ENCODE measurements at places on chromosomes 4 and X.

DNA sequence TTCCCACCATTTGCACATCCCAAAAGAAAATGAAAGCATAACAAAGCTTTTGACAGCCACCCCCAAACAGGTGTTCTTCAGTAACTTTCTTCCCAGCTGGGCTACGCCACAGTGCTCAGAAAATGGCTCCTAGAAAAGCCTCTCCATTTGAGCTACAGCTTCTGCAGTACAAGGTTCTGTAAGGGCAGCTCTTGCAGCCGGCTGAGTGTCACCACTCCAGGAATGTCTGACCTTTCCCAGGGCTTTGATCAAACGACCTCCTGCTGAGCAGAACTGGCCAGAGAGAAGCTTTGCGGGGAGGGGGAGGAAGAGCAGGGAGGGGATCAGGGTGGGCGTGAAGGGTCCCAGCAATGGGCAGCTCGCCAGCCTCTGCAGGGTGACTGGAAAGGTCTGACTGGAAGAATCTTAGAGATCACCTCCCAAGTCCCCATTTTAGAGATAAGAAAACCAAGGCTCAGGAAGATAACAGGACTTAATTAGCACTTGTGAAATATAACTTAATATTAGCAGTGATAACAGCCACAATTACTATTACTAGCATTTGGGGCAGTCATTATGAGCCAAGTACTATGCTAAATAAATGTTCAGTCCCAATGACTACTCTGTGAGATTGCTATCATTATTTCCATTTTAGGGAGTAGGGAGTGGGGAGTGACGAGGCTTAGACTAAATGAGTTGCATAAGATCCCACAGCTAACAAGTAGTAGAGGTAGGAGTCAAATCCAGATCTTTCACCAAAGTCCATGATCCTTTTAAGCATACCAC lies 51.1 kb downstream of the LEF1 start:
- no peak for DNase-seq

DNA sequence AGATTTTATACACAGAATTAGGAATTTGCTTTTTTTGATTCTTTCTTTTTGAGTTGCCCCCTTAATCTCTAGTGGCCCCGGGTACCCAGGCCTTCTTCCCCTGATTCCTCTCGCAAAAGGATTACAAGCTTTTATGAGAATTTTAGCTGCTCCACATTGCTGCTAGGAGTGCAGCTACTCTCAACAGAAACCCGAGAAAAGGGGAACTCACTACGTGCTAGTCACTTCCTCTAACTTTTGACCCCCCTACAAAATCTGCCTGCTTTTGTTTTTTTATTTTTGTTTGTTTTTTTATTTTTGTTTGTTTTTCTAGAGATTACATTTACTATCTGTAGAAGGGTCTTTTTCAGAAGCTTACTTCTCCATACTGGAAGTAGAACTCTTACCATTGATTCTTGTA lies 64.1 kb downstream of the ZNF81 start:
- no peak for DNase-seq

- no peak for DNase-seq
Observed at GRCh38 chr4:8340781-8341241, 71.3 kb downstream of the HTRA3 start.

GRCh38 chr4:71186566-71187403 lies 152.0 kb upstream of the SLC4A4 start:
- DNase-seq = peak; percentile 52

DNA sequence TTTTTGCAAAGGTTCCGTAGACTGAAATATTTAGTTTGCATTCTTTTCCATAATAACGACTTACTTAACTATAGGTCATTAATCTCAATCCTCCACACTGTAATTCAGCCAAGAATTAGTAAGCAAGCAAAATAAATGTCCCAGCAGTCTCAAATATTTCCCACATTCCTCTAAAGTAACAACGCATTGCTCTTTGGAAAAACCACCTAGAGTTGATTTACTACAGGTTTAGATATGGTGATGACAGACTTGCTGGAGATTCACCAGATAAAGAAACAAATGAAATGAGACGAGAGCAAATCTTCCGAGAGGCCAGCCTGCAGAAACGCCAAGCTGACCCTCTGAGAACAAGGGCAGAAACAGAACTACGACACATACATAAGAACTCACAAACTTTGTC lies 28.9 kb downstream of the TENM3 start:
- DNase-seq = no peak

DNA sequence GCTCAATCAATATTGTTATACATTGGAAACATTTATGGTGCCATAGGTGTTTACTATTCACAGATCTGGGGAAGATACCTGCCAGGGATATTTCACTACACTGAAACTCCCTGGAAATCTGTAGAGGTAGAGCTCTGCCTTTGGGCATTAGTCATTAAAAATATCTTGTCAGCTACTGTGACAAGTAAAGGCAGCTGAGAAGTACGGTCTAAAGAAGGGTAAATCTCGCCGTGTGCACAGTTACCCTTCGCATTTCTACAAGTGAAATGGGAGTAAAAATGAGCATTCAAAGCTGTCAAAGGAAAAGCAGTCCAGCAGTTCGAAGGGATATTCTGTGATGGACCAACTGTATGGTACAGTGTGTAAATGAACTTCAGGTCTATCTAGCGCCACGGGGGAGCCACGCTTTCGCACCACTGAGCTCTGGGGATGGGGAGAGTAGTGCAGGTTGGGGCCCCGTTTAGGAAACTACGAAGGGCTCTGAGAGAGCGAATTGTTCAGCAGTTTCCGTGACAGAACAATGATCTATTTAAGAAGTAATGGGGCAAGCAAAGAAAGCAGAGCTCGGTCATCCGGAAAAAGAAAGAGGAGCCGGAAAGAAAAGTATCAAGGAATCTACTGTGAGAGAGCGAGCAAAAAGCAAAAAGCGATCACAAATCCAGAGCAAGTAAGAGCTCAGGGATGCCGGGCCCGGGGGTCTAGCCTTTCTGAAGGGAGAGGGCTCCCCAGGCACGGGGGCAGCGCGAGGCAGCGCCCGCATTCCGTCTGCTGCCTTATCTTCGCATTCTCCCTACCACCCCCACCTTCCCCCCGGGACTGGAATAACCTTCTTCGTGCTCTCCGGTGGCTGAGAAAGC lies 646 bp downstream of the TIGD4 start:
- DNase-seq = peak; percentile 36

DNA sequence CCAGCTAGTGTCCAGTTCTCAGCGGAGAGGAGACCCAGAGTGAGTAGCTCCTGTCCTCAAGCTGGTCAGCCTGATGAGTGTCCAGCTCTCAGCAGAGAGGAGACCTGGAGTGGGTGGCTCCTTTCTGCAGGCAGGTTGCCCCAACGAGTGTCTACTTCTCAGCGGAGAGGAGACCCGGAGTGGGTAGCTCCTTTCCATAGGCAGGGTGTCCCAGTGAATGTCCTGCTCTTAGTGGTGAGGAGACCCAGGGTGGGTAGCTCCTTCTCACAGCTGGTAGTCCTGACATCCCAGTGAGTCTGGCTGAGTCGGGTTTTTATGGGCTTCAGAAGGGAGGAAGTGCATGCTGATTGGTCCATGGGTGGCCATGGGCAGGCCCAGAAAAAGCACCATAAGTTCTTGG lies 55.7 kb upstream of the NUDT6 start:
- no peak for DNase-seq
